ENCODE measurements at places on chromosomes 7 and 10.

DNA sequence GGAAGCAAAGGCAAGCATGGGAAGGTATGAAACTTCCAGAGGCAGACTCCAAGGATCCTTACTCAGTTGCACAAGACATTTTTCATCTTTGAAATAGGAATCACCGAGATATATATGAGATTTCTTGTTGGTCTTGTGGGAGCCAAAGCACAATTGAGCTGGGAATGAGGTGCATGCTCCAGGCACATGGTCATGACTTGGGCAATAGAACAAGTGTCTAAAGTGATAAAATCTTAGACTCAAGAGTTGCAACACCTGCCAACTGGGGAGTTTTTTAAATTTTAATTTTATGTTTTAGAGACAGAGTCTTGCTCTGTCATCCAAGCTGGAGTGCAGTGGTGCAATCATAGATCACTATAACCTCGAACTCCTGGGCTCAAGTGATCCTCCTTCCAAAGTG, 169.5 kb upstream of the ADCY1 start:
- DNase-seq, result no peak

DNA sequence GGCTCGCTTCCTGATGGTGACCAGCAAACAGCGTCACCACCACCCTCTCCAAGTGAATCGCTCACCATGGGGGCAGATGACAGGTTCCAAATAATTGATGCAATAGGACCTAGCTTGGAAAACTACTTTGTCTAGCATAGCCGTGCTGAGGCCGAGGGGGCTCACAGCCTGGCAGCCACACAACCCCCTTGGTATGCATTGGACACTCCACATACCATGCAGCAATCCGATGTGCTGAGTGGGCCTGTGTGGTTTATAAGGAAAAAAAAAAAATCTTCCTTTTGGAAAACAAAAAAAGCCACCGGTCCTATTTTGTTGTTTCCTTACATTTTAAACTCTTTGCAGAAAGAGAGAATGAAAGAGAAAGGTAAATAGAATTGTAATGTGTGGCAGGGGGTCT, 15.1 kb downstream of the GATA3 start:
- DNase-seq, result no peak

GRCh38 chr10:121392657-121393056, 205.6 kb downstream of the FGFR2 start:
- no peak for DNase-seq

GRCh38 chr10:9579110-9579705, 1438.5 kb upstream of the CELF2 start:
- DNase-seq, result no peak

- DNase-seq, result no peak
Measured at GRCh38 chr10:131822692-131823245, 78.0 kb upstream of the PPP2R2D start.

GRCh38 chr7:11208883-11209465, 235.3 kb downstream of the PHF14 start:
- no peak for DNase-seq

DNA sequence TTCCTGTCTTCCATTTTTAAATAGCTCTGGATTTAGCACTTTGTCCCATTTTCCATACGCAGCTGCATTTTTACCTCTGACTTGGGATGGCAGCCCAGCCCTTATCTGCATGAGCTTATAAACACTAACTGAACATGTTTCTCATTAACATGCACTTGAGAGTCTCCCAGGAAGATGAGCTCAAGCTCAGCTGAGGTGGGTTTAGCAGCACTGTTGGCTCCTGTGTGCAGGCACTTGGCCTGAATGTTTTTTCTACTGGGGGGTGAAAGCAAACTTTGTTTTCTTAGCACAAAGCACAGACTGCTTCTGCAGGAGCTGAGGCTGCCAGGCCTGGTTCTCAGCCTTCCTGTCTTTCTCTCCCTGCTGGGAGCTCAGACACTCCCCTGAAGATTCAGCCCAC, 1093.6 kb upstream of the AUTS2 start:
- DNase-seq, result no peak

GRCh38 chr7:4201566-4201965, 480.5 kb upstream of the FOXK1 start:
- no peak for DNase-seq

DNA sequence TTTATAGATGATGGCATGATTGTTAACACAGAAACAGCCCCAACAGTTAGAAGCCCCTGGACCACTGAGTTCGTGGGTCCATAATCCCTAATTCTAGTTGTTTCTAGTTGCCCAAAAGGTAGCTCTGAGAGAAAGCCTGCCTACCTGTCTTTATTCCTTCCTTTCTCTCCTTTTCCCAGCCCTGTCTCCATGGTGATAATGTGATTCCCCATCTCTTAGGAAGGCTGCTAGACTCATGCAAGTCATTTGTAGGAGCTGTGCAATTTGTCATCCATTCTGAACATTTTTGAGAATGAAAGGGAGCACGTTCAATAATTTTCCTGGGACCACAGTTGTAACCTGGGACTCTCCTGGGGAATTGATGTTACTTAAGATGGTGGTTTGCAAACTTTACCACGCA, 183.4 kb downstream of the EMX2 start:
- DNase-seq, result no peak

DNA sequence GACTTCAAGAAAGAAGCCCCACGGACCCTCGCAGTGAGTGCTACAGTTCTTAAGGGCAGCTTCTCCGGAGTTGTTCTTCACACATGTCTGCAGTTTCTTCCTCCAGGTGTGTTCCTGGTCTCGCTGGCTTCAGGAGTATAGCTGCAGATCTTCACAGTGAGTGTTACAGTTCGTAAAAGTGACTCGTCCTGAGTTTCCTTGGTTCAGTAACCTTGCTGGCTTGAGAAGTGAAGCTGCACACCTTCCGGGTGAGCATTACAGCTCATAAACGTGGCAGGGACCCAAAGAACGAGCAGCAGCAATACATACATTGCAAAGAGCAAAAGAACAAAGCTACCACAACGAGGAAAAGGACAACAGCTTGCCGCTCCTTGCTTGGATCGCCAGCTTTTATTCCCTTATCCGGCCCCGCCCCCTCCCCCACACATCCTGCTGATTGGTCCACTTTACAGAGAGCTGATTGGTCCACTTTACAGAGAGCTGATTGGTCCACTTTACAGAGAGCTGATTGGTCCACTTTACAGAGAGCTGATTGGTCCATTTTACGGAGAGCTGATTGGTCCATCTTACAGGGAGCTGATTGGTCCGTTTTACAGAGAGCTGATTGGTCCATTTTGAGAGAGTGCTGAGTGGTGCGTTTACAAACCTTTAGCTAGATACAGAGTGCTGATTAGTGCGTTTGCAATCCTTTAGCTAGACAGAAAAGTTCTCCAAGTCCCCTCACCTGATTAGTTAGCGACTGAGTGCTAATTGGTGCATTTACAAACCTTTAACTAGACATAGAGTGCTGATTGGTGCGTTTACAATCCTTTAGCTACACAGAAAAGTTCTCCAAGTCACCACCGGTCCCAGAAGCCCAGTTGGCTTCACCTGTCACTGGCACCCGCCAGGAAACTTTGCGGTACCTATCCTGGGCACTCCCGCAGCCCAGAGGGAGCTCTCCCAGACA, 165.3 kb downstream of the AGMO start:
- DNase-seq, result no peak

GRCh38 chr7:35875292-35875691, 74.4 kb downstream of the SEPTIN7 start:
- DNase-seq, result no peak

- no peak for DNase-seq
Measured at GRCh38 chr10:72782649-72783330, 90.8 kb downstream of the MCU start.

GRCh38 chr10:120394446-120394845, 62.6 kb upstream of the PLPP4 start:
- DNase-seq, result no peak

DNA sequence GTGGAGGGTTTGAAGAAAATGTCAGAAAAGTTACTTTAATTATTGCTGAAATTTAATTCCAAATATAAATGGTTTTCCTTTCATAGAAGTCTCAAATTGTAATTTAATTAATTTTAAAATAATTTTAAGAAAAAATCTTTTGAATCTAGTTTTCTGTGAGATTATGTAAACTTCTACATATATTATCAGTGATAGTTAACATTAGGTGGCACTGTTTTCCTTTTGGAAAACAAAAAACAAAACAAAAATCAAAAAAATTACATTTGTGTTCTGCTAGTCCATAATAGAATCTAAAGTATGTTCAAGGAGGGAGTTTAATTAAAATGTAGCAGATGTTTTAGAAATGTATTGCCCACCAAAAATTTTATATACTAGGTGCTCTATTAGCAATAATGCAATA, 1456.7 kb downstream of the REEP3 start:
- no peak for DNase-seq

GRCh38 chr7:80186721-80187120, 52.1 kb downstream of the GNAI1 start:
- DNase-seq, result no peak

- no peak for DNase-seq
Measured at GRCh38 chr7:7051206-7051877, 131.0 kb upstream of the C1GALT1 start.

DNA sequence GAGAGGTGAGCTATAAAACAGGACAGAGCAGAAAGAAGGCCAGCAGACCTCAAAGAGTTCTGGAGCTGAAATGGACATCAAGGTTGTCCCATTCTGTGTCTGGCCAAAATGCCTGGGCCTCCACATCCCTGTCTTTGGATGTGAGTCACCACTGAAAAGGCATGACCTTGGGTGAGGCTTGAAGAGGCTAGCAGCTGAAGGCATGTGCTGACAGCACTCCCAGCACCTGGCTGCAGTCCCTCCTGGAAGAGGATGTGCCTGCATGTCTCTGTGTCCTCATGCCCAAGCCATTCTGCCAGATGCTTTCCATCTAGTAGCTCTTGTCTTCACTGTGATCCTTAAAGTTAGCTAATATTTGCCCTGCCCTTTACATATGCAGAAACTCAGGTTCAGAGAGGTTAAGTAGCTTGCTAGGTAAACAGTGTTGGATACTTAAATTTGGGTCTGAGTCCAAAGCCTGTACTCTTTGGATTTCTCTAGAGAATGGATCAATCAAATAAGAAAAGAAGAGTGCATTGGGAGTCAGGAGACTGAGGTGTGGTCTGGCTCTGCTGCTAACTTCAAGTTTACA, 35.8 kb downstream of the HECW1 start:
- DNase-seq, result no peak

GRCh38 chr7:26100406-26101339, 51.3 kb upstream of the NFE2L3 start:
- no peak for DNase-seq

DNA sequence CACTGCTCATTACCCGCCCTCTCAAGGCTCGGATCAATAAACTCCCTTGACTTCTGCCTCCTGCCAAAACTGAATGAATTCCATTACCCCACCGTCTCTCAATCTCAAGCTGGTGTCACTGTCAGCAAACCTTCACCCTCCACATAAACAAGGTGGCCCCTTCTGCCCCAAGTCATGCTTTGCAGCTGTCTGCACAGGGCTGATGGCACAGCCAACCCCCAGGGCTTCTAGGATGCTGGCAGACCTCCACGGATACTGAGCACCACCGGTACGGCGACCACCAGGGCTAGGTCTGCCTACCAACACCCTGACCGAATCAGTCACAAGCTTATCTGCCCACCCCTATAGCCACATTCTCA, 46.1 kb downstream of the PARD3 start:
- no peak for DNase-seq

DNA sequence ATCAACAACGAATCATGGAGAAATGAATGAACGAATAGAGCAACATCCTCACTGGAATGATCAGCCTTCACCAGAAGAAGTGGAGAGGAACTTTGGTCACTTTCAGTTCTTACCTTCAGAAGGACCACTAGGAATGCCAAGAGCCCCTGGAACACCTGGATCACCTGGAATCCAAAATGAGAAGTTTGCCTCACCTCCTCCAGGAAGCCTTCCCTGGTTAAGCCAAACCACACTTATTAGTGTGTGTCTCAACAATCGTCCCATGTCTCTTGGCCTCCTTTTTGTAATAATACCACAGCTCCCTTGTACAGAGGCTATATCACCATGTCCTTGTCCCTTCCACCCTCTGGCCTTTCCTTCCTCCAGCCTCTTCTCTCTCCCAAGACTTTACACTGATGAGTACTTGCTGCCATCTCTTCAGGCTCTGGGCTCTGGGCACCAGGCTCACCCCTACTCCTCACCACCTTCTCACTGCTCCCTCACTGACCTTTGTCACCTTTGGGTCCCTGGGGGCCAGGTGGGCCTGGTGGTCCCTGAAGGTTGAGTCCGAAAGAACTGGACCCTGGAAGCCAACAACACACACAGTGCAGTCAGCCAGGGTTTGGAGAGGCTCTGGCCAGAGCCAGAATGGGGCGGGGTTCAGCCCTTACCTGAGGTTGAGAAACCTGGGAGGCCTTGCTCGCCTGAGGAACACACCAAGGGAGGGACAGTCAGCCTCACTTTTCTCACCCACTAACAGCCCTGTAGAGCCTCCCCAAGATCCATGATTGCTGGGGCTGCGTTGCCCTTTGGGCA, 46.5 kb downstream of the COL17A1 start:
- no peak for DNase-seq

DNA sequence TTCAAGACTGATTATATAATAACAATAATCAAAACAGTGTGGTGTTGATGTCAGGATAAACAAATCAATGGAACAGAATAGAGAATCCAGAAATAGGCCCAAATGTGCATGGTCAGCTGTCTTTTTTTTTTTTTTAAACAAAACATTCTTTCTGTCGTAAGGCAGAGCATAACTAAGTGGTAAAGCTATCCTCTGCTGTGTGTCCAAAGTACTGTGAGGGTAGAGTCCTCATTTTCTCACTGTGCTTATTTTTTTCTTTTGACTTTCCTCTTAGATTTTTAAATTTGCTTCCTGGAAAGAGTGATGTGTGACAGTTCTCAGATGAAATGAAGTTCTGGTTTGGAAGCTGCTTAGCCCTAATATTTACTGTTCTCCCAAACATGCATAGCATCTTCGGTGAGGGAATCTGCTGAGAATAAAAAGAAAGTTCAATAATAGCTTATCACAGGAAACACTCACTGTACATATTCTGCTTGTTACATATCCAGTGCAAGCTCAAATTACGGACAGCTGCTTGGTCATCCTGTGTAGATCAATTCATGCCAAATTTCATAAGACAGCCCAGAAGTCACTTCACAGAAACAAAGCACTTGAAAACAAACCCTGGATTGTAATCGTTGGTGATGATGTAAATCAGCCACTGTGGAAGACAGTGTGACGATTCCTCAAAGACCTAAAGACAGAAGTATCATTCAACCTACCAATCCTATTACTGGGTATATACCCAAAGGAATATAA, 423.9 kb downstream of the NEBL start:
- DNase-seq, result peak; percentile 21

- peak; percentile 23 for DNase-seq
Measured at GRCh38 chr7:127831318-127832219, 179.6 kb downstream of the SND1 start.

DNA sequence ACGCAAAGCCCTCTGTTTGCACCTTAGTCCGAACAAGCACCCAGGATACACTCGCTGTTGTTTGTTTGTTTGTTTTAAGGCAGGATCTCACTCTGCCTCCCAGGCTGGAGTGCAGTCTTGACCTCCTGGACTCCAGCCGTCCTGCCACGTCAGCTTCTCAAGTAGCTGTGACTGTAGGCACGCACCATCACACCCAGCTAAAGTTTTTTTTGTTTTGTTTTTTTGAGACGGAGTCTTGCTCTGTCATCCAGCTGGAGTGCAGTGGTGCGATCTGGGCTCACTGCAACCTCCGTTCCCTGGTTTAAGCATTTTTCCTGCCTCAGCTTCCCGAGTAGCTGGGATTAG, 76.8 kb downstream of the CTBP2 start:
- DNase-seq, result no peak
